Activated T-helper 1 cell treated with anti-CD3 and anti-CD28 coated beads, Interleukin-2, amount 50 U/mL, for 16 hours (primary cell): ENCODE measurements at places on chromosomes 6 and 20.

DNA sequence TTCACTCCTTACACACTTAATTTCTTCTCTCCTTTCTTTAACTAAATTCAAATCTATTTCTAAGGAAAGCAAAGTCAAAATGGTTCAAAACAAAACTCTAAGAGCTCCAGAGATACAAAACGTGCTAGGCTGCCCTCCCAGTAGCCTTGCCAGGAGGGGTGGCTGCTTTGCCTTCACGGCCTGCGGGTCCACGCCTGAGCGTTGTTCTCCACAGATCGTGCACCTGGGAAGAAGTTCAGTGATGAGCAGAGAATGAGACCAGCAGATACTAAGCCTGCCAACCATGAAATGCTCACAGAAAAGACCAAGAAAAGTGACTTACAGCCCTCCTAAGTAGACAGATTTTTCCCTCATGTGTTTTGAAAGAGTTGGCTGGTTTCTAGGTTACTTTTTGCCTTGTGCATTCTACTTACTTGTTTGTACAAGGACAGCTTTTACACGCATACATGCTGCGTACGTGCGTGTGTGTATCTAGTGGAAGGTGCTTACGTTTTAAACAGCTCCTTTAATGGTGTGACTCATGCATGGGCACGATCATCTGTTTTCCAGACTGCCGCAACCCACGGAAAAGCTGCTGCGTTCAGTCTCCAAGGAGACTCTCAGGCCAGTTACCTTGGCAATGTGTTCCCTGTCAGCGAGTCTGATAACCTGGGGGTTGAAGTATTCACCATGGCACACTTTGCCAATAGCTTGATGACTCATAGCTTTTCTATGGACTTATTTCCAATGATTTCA lies 32.4 kb upstream of the PBOV1 start:
- no peak for DNase-seq

GRCh38 chr6:116761779-116762178 lies 3.7 kb downstream of the FAM162B start:
- DNase-seq, result no peak

GRCh38 chr6:160667639-160668481 lies 3.8 kb upstream of the LPA start:
- DNase-seq, result no peak

DNA sequence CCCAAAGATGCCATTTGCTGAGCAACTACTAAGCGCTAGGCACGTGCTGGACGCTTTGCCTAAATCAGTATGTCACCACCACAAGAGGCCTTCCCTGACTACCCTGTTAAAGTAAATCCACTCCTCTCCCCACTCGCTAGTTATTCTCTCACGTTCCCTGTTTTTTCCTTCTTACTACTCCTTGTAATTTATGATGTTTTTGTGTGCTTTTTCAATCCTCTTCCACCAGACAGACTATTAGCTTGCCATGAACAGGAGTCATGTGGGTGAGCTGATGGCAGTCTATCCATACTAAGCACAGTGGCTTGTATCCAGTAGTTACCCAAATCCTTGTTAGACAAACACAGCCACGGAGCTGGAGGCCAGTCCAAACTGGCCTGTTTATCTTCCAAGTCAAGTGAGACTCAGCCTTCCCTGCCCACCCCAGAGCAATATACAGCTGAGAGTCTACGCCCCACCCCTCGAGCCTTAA lies 41.2 kb downstream of the C6orf132 start:
- no peak for DNase-seq

- no peak for DNase-seq
Observed at GRCh38 chr6:100118301-100118700, 124.3 kb upstream of the MCHR2 start.

GRCh38 chr20:380763-381580 lies 412 bp downstream of the TRIB3 start:
- peak; percentile 48 for DNase-seq

DNA sequence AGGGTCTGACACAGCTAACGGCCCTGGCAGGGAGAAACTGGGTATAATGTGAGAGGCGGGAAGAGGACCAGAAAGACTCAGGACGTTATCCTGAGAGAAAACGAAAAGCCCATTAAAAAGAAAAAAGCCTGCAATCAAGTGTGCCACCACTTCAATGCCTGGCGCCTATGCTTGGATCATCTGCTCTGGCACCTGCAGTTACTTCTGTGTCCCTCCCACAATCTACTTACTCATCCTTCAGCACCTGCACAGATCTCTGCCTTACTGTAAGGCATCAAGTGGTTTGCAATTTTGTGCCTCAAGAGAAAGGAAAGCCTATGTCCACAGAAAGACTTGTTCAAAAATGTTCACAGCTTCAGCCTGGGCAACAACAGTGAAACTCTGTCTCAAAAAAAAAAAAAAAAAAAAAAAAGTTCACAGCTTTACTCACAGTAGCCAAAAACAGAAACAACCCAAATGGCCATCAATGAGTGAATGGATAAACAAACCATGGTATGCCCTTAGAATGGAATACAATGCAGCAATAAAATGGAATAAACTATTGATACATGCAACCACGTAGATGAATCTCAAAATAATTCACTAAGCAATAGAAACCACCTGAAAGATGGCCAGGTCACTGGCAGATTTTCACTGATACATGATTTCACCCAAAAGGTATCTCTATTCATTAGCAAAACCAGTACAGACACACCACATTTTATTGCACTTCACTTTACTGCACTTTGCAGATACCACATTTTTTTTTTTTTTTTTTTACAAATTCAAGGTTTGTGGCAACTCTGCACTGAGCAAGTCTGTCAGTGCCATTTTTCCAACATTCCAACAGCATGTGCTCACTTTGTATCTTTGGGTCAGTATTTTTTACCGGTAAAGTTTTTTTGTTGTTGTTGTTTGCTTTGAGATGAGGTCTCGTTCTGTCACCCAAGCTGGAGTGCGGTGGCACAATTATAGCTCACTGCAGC lies 48.6 kb downstream of the ABHD12 start:
- DNase-seq, result no peak

- no peak for DNase-seq
Observed at GRCh38 chr6:44045672-44046015, 81.6 kb downstream of the MRPL14 start.

DNA sequence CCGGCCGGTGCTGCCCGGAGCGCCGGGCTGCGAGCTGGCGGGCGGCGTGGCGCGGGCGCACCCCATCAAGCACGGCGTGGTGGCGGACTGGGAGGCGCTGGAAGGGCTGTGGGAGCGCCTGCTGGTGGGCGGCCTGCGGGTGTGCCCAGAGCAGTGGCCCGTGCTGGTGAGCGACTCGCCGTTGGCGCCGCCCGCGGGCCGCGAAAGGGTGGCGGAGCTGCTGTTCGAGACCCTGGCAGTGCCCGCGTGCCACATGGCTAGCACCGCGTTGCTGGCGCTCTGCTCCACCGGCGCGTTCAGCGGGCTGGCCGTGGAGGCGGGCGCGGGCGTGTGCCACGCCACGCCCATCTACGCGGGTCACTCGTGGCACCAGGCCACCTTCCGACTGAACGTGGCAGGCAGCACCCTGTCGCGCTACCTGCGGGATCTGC lies 517 bp downstream of the ACTL10 start:
- peak; percentile 27 for DNase-seq

DNA sequence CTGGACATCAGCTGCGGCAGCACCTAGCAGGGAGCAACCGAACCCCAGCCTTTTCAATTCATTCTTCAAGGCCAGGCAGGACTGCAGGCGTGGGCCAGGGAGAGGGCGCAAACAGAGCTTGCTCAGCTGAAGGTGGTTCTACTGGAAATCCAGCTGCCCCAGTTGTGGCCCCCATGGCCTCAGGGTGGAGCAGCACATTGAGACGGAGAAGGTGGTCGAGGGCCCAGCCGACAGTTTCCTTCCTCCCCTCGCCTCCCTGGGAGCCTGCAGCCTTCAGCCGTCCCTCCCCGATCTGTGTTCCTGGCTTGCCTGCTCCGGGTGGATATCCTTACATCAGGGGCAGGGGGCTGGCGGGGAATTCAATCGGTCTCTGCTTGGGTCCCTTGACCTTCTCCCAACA lies 217.8 kb downstream of the ANKRD60 start:
- DNase-seq, result no peak

GRCh38 chr20:4038047-4038459 lies 22.7 kb upstream of the RNF24 start:
- DNase-seq, result peak; percentile 53

DNA sequence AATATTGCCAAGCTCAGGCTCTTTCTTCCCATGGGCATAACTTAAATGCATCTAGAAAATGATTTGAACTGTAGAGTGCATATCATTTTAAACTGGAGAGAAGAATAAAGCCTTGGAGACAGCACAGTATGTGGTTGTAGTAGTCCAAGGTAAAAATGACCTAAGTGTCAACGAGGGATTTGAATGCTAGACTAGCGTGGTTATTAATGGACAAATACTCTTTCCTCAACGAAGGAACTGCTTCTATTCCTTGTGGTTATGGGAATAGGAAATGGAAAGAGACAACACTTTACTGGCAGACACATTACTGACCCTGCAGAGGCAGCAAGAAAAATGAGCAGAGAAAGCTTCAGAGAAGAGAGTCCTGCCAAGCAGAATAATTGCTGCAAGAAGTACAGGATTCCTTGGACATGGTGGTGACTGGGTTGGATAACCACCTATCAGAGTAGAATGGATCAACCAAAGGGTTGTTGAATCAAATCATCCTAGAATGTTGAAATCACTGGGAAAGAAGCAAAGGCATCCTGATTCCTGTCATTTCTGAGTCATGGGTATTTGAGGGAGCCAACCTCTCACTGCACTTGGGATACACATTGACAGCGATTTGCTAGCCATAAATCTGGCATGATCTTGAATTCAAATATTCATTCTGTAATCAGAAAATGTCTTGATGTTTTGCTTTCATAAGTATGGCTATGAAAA lies 258.1 kb upstream of the EPHA7 start:
- no peak for DNase-seq

DNA sequence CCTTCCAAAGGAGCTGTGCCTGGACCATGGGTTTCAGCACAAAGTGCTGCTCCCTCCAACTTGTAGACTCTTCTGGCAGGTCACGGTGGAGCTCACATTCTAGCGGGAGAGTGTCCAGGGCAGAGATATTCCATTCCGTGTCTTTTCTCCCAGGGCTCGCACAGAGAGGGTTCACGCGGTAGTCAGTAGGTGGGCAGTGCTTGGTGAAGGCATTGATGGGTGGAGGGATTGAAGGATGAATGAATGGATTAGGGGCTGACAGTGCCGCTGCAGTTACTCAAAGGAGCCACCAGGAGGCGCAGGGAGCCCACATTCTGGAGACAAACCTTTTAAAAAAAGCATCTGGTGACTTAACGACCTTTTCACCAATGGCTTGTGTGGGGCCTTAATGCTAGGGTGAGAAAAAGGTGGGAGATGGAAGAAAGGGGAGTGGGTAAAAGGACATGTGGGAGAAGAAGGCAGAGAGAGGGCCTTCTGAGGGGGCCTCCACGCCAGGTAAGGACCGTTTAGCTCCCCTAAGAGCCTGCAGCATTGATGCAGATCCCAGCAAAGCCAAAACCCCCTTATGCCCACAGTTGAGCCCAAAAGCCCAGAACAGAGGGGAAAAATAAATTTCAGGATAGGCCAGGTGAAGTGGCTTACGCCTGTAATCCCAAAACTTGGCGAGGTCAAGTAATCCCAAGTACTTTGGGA lies 17.5 kb upstream of the FAM110A start:
- peak; percentile 49 for DNase-seq

DNA sequence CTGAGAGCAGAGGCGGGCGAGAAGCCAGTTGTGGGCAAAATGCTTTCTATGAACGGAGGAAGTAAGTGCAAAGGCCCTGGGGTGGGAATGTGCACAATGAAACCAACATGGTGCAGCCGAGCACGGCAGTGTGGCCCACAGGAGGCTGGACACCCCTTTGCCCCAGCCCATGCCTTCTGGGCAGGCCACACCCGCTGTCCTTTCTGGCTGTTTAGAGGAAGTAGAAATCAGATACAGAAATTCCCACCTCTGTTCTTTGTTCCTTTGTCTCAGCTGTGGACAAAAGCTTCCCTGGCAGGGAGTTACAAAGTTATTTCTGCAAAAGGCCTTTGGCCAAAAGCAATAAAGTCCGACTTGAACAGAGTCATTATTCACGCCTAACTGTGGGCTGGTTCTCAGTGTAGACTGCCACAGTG lies 11.9 kb downstream of the SULF2 start:
- no peak for DNase-seq

DNA sequence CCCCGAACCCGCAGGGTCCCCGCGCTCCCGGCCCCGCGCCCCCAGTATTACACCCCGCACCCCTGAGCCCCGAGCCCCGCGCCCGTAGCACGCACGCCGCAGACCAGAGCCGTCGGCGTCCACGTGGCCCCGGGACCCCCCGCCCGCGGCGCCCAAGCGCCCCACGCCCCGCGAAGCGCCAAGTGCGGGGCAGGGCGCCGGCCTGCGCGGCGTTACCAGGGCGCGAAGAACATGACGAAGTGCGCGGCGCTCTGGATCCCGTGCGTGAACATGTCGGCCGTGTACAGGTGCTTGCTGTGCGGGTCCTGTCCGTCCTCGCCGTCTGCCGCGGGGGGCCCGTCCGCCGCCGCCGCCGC lies 312 bp downstream of the TXNDC5 start:
- no peak for DNase-seq

- no peak for DNase-seq
Observed at GRCh38 chr6:37587866-37588734, 88.4 kb upstream of the CCDC167 start.

DNA sequence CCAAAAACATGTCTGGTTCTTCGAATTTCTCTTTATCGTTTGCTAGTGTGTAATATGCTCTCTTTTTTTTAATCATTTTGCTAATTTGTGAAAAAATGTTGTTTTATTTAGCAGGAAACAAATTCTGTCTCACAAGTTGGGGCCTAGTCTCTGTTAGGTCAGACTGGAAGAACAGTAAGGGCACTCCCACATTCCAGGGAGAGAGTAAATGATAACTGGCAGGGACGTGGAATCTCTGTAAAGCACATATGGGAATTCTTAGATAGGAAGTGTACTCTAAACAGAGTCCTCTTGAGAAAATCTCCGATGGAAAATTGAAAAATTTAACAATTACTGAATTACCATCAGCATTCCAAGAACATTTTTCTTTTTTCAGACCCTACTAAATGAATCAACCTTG lies 16.4 kb upstream of the CCDC28A start:
- DNase-seq, result no peak

DNA sequence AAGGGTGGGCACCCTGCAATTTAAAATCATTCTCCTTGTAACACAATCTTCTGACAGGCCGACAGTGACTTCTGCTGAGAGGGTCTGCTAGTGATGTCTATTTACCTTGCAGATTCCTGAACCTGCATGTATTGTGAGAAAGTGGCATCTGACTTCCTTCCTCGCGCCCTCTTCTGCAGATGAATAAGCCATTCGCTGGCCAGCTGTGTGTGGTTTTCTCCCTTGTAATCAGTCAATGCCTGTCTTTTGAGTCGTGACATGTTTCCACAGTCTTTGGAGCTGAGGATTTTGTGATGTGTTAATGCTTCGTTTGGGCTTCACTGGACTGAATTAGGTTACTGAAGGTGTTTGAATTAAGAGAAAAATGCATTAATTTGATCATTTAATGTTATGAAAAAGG lies 125.3 kb downstream of the GRM1 start:
- DNase-seq, result no peak

DNA sequence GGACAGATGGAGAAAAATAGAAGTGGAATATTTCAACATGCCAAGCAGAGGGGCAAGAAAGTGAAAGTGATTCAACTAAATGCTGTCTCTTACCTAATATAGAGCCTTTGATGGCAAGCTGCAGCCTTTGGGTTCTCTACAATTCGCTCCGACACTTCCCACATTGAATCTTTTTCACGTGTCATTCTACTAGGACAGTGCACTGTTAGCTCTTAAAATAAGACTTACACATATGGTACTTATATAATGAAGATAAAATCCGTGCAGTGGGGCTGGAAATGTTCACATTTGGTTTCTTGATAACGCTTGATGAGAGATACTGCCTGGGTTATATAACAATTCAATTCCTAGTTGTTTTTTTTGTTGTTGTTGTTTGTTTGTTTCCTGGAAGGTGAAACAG lies 502.4 kb downstream of the LMBRD1 start:
- no peak for DNase-seq

GRCh38 chr20:44780226-44780625 lies 30.1 kb downstream of the RIMS4 start:
- DNase-seq, result no peak
